ENCODE measurements at places on chromosomes 1 and 21. TPM values are rescaled to one million over a fixed set of nuclear protein-coding genes. Genes with fewer than 3 reads are reported as not detected.

Gene CSF1
- 28.4 TPM for total RNA-seq

Gene PKN2
- 41.9 TPM for total RNA-seq

Gene SELP
- total RNA-seq, result 12.1 TPM

GRCh38 chr1:27060891-27061290 lies 48.2 kb upstream of the TENT5B start:
- DNase-seq, result no peak
- no peaks in the 10 kb centered on the region for H3K36me3 ChIP-seq
- no peak overlapping the region for H3K27ac ChIP-seq

DNA sequence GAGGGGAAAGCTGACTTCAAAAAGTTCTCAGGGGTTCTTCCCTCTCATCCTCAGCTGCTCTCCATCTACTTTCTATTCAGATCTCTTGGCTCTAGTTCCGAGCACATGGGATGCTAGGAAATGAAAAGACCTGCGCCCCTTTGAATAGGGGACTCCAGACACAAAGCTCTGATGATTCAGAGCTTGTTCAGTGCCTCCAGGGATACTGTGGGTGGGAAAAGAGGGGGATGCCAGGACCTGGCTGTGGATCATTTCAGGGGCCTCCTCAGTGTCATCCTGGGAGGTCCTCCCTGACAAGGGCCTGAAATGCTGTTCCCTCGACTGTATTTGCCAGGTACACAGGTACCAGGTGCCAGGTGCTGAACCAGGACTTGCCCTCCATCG lies 943 bp upstream of the KIAA0040 start:
- H3K27me3 ChIP-seq, result peaks cover 2% of the 10 kb centered on the region
- no peak for DNase-seq
- no peak overlapping the region for H3K4me3 ChIP-seq
